Sigmoid colon (tissue), 7 donors: ENCODE measurements at places on chromosomes 1 and 21. TPM values are rescaled to one million over a fixed set of nuclear protein-coding genes. Genes with fewer than 3 reads are reported as not detected.

- H3K4me1 ChIP-seq, result no peaks in the 10 kb centered on the region
- H3K4me3 ChIP-seq, result peak overlapping the region; percentile 74
- H3K27me3 ChIP-seq, result no peaks in the 10 kb centered on the region
- peak overlapping the region; percentile 96 for H3K27ac ChIP-seq
- DNase-seq, result no peak
- peaks cover 16% of the 10 kb centered on the region for H3K36me3 ChIP-seq
Measured at GRCh38 chr1:1308756-1309250, 406 bp downstream of the PUSL1 start.

GRCh38 chr1:85611425-85611824 lies 30.9 kb downstream of the CCN1 start:
- H3K36me3 ChIP-seq, result no peaks in the 10 kb centered on the region
- peaks cover 11% of the 10 kb centered on the region for H3K4me1 ChIP-seq
- H3K27me3 ChIP-seq, result no peaks in the 10 kb centered on the region
- no peak for DNase-seq
- no peak overlapping the region for H3K27ac ChIP-seq

- no peak overlapping the region for H3K27ac ChIP-seq
- H3K4me3 ChIP-seq, result no peak overlapping the region
- peaks cover 19% of the 10 kb centered on the region for H3K36me3 ChIP-seq
- H3K4me1 ChIP-seq, result no peaks in the 10 kb centered on the region
Measured at GRCh38 chr1:200659269-200659668, 10.4 kb downstream of the DDX59 start.

- no peaks in the 10 kb centered on the region for H3K27me3 ChIP-seq
- H3K27ac ChIP-seq, result no peak overlapping the region
- DNase-seq, result no peak
- no peaks in the 10 kb centered on the region for H3K4me1 ChIP-seq
Measured at GRCh38 chr1:232192781-232193450, 437.0 kb downstream of the SIPA1L2 start.

DNA sequence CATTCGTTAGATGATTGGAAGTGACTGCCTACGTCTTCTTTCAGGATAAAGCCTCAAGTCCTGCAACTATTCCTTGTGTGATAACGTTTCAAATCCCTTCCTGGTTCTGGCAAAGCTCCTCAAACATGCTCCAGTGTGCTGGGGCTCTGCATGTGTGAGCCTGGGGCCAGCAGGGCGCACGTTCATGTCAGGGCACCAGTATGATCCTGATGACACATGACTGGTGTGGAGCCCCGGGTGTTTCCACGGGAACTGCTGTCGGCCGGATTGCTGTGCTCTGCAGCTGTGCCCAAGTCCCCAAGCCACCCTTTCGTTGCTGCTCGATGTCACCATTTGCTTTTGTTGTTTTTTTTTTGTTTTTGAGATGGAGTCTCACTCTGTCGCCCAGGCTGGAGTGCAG lies 21.3 kb downstream of the KRTAP10-1 start:
- no peak for DNase-seq
- H3K4me1 ChIP-seq, result no peaks in the 10 kb centered on the region
- H3K4me3 ChIP-seq, result no peak overlapping the region
- no peaks in the 10 kb centered on the region for H3K27me3 ChIP-seq
- H3K36me3 ChIP-seq, result no peaks in the 10 kb centered on the region

DNA sequence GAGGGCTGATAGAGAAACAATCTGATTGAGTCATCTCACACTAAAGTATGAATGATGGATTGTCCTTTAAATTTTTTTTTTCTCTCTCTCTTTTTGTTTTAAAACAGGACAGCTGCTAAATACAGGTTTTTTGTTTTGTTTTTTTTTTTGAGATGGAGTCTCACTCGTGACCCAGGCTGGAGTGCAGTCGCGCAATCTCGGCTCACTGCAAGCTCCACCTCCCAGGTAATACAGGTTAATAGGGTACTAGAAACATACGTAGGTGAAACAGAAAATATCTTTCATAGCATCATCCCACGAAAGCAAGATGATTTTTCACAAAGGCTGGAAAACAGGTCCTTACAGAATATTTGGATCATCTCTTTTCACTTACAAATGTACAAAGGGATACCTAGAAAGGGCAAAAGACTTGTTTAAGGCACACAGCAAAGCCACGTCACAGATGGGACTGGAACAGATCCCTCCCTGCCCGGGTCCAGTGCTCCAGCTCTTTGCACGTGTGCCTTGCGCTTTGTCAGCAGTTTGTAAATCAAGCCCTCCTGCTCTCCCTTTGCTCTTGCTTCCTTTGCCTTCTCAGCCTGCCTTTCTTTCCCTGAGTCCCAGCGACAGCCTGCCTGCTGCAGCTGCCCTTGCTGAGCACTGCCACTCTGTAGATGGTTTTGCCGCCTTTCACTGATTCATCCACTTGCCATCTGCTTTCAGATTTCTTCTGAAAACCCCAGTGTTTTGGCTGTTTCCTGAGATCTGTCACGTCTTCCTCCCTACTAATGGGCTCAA lies 171.3 kb upstream of the BEND5 start:
- H3K36me3 ChIP-seq, result no peaks in the 10 kb centered on the region
- no peak overlapping the region for H3K27ac ChIP-seq
- no peaks in the 10 kb centered on the region for H3K27me3 ChIP-seq
- H3K4me1 ChIP-seq, result no peaks in the 10 kb centered on the region

DNA sequence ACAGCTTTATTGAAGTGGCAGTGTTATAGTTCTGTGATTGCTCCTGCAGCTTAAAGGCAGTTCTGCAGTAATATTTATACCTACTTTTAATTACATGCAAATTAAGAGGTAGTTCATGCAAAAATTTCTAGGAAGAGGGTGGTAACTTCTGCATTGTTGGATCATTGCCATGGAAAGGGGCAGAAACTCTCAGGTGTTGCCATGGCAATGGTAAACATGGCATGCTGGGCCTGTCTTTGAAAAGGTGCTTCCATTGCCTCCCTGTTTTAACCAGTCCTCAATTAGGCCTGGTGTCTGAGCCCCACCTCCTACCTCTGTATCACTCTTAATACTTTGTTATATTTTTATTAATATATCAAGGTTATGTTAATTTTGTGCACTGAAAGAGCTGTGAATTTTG lies 104.7 kb downstream of the DISC1 start:
- H3K27ac ChIP-seq, result no peak overlapping the region
- no peaks in the 10 kb centered on the region for H3K27me3 ChIP-seq
- no peak for DNase-seq
- H3K4me3 ChIP-seq, result no peak overlapping the region
- H3K36me3 ChIP-seq, result no peaks in the 10 kb centered on the region

DNA sequence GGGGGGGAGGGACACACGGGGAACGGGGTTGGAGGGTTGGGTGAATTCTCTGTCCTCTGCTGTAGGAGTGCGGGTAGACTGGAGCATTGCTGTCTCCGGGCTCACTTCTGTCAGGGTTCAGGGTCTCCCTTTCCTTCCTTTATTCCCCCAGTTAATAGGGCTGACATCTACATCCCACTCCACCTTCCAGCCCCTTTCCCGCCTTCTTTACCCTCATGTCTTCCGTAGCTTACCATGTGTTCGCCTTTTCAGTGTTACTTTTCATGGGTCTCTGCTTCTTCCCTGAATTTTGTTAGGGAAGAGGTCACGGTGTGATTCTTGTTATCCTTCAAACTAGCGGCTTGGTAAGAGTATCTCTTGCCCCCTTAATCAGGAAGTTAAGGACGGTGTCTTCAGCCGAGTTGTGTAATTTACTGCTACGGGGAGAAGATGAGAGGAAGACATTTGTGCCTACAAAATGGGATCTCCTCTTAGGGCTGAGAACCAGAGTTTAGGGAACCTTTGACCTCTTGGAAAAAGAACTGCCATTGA lies 917 bp downstream of the RAP1A start:
- H3K4me1 ChIP-seq, result peaks cover 50% of the 10 kb centered on the region
- peak overlapping the region; percentile 96 for H3K27ac ChIP-seq
- H3K27me3 ChIP-seq, result no peaks in the 10 kb centered on the region

GRCh38 chr1:6211731-6212130 lies 5.8 kb downstream of the RNF207 start:
- no peak overlapping the region for H3K4me3 ChIP-seq
- H3K36me3 ChIP-seq, result peaks cover 18% of the 10 kb centered on the region
- no peak overlapping the region for H3K27ac ChIP-seq

- H3K36me3 ChIP-seq, result peaks cover 10% of the 10 kb centered on the region
- H3K4me1 ChIP-seq, result peaks cover 16% of the 10 kb centered on the region
- H3K27me3 ChIP-seq, result no peaks in the 10 kb centered on the region
- peak overlapping the region; percentile 86 for H3K27ac ChIP-seq
Measured at GRCh38 chr1:109425391-109426280, 612 bp downstream of the PSMA5 start.

DNA sequence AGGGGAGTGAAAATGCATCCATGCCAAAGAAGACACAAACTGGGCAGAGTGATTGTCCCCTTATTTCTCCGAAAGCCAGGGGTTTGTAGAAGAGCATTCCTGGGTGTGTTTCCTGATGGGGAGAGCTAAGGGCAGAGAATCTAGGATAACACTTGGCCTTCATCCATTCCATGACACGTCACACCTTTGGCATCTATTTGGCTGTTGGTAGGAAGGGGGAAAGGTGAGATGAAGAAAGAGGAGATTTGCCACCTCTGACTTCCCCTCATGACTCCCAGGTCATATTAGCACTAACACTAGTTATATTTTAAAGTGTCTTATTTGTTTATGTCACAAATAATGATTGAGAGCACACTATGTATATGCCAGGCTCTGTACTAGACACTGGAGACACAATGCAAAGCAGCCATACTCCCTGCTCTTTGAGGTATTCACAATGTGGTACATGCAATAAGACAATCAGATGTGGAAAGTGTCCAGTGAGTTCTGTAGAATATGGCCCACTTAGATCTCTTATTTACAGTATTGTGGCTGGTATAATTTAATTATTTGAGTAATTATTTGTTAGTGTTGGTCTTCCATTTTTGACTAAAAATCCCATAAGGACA lies 54.5 kb upstream of the GADD45A start:
- H3K4me1 ChIP-seq, result no peaks in the 10 kb centered on the region
- no peak for DNase-seq
- H3K27ac ChIP-seq, result no peak overlapping the region
- H3K4me3 ChIP-seq, result no peak overlapping the region
- H3K36me3 ChIP-seq, result no peaks in the 10 kb centered on the region
- no peaks in the 10 kb centered on the region for H3K27me3 ChIP-seq

- H3K4me1 ChIP-seq, result no peaks in the 10 kb centered on the region
- H3K27ac ChIP-seq, result peak overlapping the region; percentile 56
- H3K4me3 ChIP-seq, result no peak overlapping the region
- H3K27me3 ChIP-seq, result no peaks in the 10 kb centered on the region
- DNase-seq, result peak; percentile 70
Measured at GRCh38 chr1:8047686-8048445, 21.8 kb upstream of the ERRFI1 start.

DNA sequence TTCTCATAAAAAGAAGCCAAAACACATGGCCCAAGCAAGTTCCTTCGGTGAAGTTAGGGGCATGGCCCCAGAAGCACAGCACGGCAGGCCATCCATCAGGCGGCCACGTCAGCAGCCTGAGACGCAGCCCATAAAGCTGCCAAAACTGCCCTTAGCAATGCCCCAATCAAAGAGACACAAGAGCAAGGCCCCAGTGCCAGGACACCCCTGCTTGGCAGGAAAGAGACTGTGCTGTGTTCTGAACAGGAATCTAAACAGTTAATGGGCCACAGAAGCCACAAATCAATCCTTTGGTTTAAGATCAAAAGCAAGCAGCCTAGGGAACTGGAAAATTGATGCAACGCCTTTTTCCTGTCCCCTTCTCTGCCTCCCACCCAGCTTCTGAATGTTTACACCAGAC lies 497.0 kb upstream of the USP24 start:
- no peak for DNase-seq
- no peaks in the 10 kb centered on the region for H3K27me3 ChIP-seq
- peaks cover 9% of the 10 kb centered on the region for H3K4me1 ChIP-seq
- H3K4me3 ChIP-seq, result no peak overlapping the region
- H3K36me3 ChIP-seq, result no peaks in the 10 kb centered on the region

DNA sequence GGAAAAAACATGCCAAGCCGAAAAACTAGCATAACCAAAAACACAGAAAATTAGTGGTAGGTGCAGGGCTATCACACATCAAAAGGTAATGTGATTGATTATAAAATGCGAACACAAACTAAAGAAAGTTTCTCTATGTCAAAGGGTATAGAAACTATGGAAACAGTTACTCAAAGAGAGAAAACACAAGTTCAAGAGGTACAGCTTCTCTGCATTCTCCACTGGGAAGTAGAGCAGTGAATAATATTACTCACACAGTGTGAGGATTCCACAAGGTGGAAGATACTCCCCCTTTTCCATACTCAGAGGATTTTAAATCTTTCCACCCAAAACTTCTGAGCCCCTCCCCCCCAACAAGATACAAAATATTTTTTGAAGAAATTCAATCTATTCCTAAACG lies 18.6 kb downstream of the AKT3 start:
- no peaks in the 10 kb centered on the region for H3K27me3 ChIP-seq
- no peak for DNase-seq
- H3K4me1 ChIP-seq, result peaks cover 35% of the 10 kb centered on the region
- H3K27ac ChIP-seq, result no peak overlapping the region
- no peaks in the 10 kb centered on the region for H3K36me3 ChIP-seq
- H3K4me3 ChIP-seq, result no peak overlapping the region

DNA sequence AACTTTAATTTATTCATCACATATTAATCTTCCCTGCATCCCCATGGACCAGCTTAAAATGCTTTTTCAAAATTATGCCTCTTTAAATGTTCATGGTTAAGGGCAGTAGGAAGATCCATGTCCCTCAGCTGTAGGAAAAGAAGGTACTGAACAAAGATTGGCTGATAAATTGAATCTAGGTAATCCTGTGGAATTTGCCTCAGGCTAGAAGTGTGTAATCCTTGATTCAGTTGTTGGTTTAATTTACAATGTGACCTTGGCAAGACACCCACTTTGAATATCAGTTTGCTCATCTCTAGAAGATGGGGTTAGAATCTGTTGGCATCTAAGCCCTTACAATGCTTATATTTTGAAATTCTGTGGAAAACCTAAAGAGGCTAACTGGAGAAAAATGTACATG lies 6.1 kb downstream of the TTC4 start:
- peaks cover 33% of the 10 kb centered on the region for H3K36me3 ChIP-seq
- DNase-seq, result no peak
- no peaks in the 10 kb centered on the region for H3K4me1 ChIP-seq
- H3K27ac ChIP-seq, result no peak overlapping the region

The YBEY gene
- total RNA-seq, result 9.0 TPM

The RPS27 gene
- total RNA-seq, result 1,466 TPM

The F3 gene
- 19.3 TPM for total RNA-seq

The TSNAX gene
- 31.4 TPM for total RNA-seq

The SPRR1A gene
- total RNA-seq, result not detected

The ZMYND12 gene
- 0.55 TPM for total RNA-seq

The HUNK gene
- total RNA-seq, result 1.5 TPM

The BRDT gene
- total RNA-seq, result not detected
